Smooth muscle cell of the pulmonary artery (primary cell): ENCODE measurements at places on chromosomes 3 and 15. TPM values are rescaled to one million over a fixed set of nuclear protein-coding genes. Genes with fewer than 3 reads are reported as not detected.

The HIGD2B gene
- total RNA-seq, result 0.10 TPM in 1 of 2 replicates, not detected in the other

The WWTR1 gene
- 103 and 128 TPM in 2 replicates for total RNA-seq

The PAQR5 gene
- total RNA-seq, result 0.03 and 2.7 TPM in 2 replicates

The TMIE gene
- 0.07 and 0.23 TPM in 2 replicates for total RNA-seq

The ISLR gene
- total RNA-seq, result 35.0 and 134 TPM in 2 replicates

The DAPK2 gene
- 0.59 and 0.98 TPM in 2 replicates for total RNA-seq

The GOLGA6L24 gene
- not detected in 2 replicates for total RNA-seq

The ESYT3 gene
- total RNA-seq, result 0.07 and 0.23 TPM in 2 replicates

The CD200 gene
- total RNA-seq, result 12.3 and 12.8 TPM in 2 replicates

The NCK1 gene
- total RNA-seq, result 32.3 and 39.1 TPM in 2 replicates

The MST1R gene
- total RNA-seq, result 0.79 and 1.4 TPM in 2 replicates

The IGDCC3 gene
- total RNA-seq, result not detected in 2 replicates

The ARHGAP31 gene
- total RNA-seq, result 9.8 and 16.9 TPM in 2 replicates

The GOLGA8T gene
- 0.13 and 0.17 TPM in 2 replicates for total RNA-seq

The IL17RB gene
- under 0.01 TPM in 1 of 2 replicates, not detected in the other for total RNA-seq

The WDR49 gene
- total RNA-seq, result 0.07 and 0.56 TPM in 2 replicates

The SLC9C1 gene
- total RNA-seq, result 0.20 and 0.43 TPM in 2 replicates

The IL16 gene
- total RNA-seq, result 0.20 and 0.65 TPM in 2 replicates

The STAC gene
- total RNA-seq, result 23.2 and 28.2 TPM in 2 replicates

The IQCF2 gene
- not detected in 2 replicates for total RNA-seq

The UPK1B gene
- total RNA-seq, result 0.17 and 0.98 TPM in 2 replicates

The SKIC8 gene
- total RNA-seq, result 41.2 and 48.3 TPM in 2 replicates

The GOLGA6A gene
- 0.03 and 0.07 TPM in 2 replicates for total RNA-seq

The CKMT1B gene
- total RNA-seq, result not detected in 2 replicates

The TUSC7 gene
- total RNA-seq, result not detected in 2 replicates

The DNAH12 gene
- 0.13 TPM in 2 replicates for total RNA-seq

The BMF gene
- total RNA-seq, result 2.0 and 3.8 TPM in 2 replicates

The RBP2 gene
- not detected in 2 replicates for total RNA-seq
